ENCODE measurements at places on chromosomes 7 and 10.

DNA sequence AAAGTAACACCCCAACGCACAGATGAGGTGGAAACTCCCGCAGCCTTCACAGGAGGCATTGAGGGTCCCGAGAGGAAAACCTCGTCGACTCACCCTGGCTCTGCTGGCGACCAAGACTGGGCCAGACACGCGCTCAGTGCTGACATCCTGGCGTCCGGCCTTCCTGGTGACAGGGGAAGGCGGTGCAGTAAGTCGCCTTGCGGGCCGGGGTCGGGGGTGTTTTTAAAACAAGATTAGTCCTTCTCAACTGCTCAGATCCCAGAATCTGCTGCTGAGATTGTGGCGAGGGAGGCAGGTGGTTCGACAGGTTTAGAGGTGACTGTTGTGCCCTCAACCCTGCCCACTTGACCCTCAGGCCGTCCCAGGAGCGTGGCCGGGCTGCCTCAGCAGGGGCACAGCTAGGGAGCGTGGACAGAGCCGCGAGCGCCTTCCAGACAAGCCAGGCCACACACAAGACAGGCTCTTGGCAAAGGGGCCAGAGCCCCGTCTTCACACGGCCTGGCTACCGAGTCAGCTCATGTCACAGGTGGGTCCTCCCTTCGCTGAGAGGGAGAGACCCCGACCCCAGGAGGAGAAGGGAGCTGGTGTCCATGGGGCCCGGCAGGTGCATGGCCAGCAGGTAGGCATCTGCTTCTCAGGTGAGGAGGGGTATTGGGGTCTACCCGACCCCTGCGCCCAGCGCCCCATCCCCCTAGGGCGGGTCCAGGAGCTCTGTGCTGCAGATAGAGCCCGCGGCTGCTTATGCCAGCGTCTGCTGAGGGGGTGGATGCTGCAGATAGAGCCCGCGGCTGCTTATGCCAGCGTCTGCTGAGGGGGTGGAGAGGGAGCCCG lies 81.6 kb downstream of the DNAJB6 start:
- no peak for DNase-seq

DNA sequence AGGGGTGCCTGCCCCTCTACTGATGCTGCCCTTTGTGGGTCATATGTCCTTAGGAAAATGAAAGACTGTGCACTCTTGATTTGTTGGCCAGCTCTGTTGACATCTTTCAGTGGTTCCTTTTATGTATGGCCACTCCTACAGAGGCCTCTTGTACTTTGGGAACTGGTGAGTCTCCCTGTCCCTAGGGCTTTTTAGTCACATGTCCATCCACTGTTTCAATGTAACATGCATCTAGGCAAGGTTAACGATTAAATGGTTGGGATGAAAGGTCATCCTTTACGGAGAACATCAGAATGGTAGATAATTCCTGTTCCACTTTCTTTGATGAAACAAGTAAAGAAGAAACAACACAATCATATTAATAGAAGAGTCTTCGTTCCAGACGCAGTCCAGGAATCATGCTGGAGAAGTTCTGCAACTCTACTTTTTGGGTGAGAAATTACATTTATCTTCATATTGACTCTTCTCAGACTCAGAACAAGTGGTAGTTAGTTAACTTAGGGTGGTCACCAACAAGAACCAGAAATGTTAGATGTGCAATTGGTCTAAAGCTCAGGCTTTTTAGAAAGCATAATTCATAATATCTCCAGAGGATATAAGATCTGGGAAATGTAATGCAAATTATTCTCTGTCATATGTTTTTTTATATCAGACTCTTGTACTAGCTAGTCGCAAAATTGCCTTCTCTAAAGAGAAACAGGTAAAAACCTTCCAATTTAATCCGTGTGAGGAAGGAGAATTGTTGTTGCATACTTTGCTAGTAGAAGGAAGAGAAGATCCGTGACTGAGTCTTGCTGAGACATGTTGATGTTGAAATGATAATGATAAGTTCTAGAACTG lies at the start of gene ABCC2:
Gene ABCC2 (plus strand): TSS at position 194 of the 840 bp plus-strand sequence. CDS start 205 bp downstream, at position 399.
- DNase-seq: no peak

GRCh38 chr7:21914671-21915070 lies 31.0 kb downstream of the CDCA7L start:
- DNase-seq: no peak

DNA sequence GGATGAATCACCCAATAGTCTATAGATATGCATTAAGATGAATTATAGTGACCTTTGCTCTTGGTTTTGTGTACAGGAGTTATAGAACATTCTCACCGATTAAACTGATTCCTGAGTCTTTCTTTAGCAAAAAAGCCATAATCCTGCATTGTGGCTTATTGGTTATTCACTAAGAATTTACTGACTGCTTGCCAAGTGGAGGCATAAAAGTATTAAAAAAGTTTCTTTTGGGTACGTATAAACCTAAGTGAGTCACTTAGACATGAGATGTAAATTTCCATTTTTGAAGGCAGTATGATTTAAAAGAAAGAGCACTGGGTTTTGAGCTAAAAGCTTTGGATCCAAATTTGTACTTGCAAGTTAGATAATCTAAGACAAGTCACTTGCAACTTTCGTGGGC lies 100.7 kb downstream of the CDK6 start:
- DNase-seq: no peak

GRCh38 chr10:12353399-12354242 lies 4.3 kb downstream of the CAMK1D start:
- DNase-seq: no peak

DNA sequence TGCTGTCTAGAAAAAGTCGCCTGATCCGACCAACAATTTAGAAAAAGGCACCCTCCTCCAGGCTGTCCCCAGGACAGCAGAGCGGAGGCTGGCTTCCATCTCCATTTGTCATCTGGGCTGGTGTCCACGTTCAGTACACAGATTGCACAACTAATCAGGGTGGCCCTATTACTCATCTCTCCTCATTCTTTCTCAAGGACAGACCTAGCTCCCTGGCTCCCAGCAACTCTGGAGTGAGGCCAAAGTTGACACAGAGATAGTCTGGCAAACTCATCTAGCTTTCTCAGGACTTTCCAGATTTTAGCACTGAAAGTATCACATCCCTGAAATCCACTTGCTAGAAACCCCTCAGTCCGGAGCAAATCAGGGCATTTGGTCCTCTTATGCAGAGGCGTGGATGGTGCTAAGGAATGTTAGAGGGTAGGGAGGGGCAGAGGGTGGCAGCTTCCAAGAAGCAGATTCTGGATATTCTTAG lies 75.1 kb downstream of the DNAH11 start:
- no peak for DNase-seq

- no peak for DNase-seq
Measured at GRCh38 chr10:10977978-10978377, 39.7 kb upstream of the CELF2 start.

DNA sequence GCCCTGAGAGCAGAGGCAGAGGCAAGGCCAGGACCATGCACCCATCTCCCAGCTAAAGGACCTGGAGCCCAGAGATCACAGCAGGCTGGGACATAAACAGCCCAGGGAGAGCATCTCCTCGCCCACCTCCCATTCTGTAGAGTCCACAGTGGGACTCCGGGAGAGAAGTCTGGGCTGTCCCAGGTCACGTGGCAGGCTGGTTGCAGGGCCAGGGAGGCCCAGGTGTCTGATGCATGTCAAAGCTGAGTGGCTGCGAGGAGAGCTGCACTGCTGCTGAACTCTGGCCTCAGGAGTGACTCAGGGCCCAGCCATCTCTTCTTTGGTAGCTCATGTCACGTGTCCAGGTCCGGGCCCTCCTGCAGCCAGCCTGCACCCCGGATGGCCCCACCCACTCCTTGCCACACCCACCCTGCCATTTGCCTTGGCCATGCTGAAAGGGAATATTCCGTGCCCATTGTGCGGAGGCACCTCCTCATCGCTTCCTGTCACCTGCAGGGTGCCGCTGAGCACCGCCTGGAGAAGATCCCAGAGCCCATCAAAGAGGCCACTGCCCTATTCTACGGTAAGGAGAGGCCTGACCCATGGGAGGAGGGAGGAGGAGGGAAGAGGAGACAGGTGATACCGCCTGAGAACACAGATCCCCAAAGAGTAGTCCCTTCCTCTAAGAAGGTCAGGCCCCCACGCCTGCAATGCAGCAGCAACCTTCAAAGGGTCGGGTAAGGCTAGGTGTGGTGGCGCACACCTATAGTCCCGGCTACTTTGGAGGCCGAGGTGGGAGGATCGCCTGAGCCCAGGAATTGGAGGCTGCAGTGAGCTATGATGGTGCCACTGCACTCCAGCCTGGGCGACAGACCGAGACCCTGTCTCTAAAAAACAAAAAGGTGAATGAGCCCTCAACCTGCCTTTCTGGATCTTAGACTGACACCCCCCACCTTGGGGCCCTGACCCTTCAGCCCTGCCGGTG lies 12.6 kb upstream of the SH2B2 start:
- no peak for DNase-seq

DNA sequence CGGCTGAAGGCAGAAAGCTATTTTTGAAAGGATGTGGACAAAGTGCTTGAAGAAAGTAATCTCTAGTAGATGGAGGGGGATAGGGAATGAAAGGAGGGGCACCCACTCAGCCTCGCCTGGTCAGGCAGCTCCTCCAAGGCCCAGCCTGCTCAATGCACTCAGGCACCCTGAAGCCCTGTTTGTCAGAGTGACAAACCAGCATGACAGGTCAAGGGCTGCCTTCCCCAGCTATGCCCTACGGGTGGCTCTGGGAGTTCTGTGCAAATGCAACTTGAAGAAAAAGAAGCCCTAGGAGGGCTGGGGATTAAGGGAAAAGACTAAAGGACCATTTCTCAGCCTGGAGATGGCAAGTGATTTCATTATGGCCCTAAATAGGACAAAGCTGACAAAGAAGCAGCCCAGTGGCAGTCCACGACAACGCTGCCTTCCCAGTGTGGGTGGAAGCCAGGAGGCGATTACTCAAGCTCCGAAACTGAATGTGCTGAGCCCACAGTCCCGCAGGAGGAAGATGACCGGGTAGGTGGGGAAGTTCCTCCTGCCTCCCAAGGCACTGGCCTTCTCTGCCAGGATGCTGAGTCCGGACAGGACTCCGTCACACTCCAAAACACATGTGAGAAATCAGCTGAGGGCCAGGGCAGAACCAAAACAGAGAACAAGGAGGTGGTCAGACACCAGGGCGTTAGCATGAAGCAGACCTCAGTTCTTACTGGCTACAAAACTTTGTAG lies 16.3 kb downstream of the LIPA start:
- no peak for DNase-seq

DNA sequence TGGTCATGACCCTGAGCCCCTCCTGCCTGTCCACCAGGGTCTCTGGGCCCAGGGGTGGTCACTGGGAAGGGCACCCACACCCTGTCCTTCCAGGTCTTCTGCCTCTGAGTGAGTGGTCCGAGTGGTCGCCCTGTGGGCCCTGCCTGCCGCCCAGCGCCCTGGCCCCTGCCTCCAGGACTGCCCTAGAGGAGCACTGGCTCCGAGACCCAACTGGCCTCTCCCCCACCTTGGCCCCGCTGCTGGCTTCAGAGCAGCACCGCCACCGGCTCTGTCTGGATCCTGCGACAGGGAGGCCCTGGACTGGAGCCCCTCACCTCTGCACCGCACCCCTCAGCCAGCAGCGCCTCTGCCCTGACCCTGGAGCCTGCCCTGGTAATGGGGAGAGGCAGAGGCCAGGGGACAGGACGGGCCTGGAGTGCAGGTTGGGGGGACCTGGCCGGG lies 13.9 kb upstream of the ZNF862 start:
- no peak for DNase-seq

GRCh38 chr10:38038932-38039245 lies 28.4 kb downstream of the ZNF33A start:
- DNase-seq: no peak

DNA sequence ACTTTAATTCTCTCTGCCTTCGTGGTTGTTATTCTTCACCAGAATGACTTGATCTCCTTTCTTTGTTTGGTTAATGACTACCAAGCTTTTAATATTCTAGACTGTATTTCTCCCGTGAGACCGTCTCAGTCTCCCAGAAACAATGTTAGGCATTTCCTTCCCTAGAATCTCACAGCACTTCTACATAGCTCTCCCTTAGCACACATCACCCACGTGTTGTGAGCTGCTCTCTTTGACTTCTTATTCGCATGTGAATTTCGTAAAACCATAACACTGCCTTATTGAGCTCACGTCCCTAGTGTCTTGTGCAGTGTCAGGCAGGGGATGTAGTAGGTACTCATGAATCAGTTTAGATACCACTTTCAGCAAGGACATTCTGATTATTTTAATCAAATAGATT lies 57.5 kb upstream of the MGAM2 start:
- no peak for DNase-seq

- DNase-seq: no peak
Measured at GRCh38 chr7:79547132-79547531, 93.7 kb upstream of the MAGI2 start.

DNA sequence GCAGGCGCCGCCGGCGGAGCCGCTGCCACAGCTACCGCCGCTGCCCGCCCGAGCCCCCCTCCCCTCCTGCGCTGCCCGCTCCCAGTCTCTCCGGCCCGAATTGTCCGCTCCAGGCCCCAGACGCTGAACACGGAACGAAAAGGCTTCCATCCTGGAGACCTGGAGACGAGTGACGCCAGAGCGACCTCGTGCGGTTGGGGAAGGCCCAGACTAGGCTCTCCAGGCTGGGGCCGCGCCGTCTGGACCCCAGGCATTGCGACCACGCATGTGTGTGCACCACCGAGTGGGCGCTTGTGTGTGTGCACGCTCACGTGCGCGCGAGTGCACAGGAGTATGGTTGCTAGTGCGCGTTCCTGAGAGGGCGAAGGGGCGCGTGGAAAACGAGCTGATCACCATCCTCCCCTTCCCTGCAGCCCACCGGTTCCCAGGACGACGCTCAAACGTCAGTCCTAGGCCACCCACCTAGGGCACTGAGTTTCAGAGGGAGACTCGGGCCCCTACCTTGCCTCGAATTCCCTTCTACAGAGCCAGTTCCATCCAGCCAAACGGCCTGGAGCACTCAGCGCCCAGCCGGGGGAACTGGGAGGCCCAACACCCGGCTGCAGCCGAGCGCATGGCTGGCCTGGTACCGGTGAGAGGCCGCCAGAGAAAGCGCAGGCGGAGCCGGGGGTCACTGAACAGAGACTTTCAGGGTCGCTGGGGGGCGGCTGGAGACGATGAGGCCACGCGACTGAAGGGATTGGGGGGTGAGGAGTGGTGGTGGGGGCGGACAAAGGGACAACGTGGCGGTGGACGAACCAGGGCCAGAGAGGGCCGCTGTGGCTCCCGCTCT lies 11.6 kb downstream of the LBX1 start:
- DNase-seq: no peak

GRCh38 chr7:28224172-28224571 lies 43.6 kb upstream of the JAZF1 start:
- no peak for DNase-seq

GRCh38 chr7:50807026-50807730 lies 24.5 kb upstream of the GRB10 start:
- DNase-seq: no peak

GRCh38 chr10:8144496-8144895 lies 90.0 kb downstream of the GATA3 start:
- no peak for DNase-seq

DNA sequence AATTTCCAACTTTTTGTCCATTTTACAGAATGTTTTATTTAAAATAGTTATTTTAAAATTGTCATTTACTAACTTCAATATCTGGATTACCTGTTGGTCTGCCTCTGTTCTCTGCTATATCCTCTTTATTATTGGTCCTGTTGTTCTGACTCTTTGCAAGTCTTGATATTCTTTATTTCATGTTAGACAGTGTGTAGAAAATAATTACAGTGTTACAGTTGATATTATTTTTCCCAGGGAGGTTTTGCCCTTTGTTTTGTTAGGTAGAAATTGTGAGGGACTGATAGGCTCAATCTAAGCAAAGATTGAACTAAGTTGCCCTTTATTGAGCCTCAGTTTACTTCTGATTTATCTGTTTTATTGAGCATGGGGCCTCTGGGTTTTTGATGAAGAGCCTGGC lies 49.4 kb upstream of the CADPS2 start:
- DNase-seq: no peak

- no peak for DNase-seq
Measured at GRCh38 chr10:60934215-60935175, 9.5 kb downstream of the RHOBTB1 start.

- no peak for DNase-seq
Measured at GRCh38 chr7:2478399-2478785, 2.2 kb upstream of the GRIFIN start.
